ENCODE measurements at places on chromosomes 7 and 10.

DNA sequence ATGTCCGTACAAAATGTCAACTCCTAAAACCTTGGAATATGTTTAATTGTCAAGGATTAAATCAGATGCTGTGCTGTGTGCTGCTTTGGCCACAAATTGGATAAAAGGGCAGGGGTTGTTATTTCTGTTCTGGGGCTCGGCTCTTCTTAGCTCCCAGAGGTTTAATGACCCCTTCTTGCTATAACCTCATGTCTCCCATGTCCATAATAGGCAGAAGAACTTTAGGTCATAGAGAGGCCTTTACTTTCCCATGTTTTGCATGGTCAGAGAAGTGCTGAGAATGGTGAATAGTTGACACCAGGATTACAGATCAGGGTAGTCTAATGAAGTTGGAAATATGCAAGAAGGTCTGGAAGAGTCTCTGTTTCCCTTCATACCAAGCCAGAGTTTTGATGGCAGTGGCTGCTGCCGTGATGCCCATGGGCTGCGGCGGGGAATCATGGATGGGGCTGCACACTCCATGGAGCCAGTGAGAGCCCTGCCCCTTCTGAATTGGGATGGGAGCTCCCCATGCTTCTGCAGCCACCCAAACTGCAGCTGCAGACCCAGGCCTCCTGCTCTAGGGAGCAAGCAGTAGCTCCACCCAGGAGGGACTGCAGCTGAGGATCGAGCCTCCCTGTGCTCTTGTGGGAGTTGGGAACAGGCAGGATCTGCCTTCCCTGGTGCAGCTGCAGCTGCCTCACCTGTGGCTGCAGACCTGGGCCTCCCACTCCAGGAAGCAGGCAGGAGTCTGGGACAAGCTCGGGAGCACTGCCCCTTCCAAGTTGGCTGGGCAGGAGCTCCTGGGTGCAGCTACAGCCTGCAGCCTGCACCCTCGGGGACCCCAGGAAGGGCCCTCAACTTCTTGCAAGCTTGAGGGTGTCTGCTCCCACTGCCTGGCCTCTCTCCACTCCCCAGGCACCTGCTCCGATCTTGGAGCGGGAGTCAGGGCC lies 23.1 kb upstream of the STEAP4 start:
- DNase-seq = no peak

GRCh38 chr10:51843966-51844365 lies 144.6 kb upstream of the CSTF2T start:
- DNase-seq = no peak

DNA sequence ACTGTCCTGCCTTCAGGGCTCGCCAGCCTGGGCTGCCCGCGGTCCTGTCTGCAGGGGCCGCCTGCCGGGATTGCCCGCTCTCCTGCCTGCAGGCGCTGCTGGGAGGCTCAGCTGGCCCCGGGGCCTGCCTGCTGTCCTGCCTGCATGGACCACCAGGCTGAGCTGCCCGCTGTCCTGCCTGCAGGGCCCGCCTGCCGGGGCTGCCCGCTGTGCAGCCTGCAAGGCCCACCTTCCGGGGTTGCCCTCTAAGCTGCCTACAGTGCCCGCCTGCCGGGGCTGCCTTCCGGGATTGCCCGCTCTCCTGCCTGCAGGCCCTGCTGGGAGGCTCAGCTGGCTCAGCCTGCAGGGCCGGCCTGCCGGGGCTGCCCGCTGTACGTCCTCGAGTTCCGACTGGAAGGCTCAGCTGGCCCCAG lies 164.4 kb downstream of the GLRX3 start:
- DNase-seq = no peak

DNA sequence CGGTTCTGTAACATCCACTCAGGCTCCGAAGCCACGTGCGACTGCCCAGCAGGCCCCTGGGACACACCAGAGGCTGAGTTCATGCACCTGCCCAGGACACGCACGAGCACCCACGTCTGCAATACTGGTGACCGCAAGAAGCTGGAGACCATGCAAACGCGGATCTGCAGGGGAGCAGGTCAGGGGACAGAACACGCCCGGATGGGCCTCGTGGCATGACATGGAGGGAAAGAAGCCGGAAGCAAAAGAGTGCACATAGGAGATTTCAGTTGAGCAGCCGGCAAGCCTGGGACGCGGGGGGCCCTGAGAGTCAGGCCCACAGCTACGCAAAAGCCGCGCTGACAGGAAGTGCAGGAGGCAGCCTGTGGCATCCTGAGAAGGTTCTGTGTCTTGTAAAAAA lies 73.7 kb downstream of the FOXL3 start:
- no peak for DNase-seq

DNA sequence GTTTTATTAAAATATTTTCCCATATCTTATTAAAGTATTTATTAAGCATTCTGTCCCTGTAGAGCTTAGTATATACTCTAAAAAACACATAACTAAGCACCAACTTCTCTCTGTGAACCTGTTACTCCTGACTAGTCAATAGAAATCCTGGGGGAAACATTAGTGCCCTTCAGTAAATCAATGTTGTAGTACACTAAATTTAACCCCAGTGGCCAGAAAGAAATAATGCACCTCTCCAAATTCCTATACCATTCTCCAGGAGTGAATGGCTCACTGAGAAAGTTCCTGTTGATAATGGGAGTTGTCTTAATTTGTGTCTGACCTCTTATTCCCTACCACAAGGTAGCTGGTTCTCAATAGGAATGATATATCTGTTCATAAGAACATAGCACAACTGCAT lies 188.2 kb downstream of the SEMA3D start:
- DNase-seq = no peak

- DNase-seq = no peak
Observed at GRCh38 chr7:102424129-102424551, 9.2 kb upstream of the ORAI2 start.

DNA sequence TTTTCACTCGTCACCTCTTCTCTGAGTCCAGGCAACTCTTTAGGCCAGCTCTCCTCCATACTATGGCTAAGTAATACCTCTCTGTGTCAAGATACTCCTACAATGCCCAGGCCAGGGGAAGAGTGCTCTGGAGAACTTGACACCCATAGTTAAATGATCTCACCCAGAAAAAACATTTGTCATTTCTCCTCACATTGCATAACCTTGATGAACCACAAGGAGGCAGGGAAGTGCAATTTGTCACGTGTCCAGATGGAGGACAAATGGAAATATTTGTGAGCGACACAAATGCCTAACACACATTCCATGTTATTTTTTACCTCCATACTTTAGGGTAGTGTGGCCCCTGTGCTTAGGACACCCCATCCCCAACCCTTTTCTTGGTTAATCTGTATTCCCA lies 78.3 kb downstream of the HTR7 start:
- DNase-seq = no peak

DNA sequence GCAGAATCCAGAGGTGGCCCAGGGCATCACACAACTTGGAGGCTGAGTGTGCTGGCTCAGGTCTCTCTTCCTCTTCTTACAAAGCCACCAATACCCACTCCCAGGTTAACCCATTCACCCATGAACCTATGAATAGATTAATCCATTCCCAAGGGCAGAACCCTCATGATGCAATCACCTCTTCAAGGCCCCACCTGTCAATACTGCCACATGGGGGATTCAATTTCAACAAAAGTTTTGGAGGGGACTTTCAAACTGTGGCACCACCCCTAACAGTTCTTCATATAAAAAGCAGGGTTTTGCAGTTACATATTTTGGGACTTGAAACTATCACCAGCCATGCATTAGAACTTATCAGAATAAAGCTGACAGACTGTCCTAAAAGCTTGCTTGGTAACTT lies 193.6 kb upstream of the RNF32 start:
- no peak for DNase-seq

GRCh38 chr7:143490717-143491306 lies 13.1 kb downstream of the TAS2R41 start:
- DNase-seq = no peak

GRCh38 chr10:106370751-106371150 lies 793.8 kb downstream of the SORCS1 start:
- no peak for DNase-seq

Measured in NCI-H1092 (cell line).